ENCODE measurements at places on chromosomes 5 and 9.

- DNase-seq = no peak
These were observed 1203.4 kb upstream of the DMAC1 start for GRCh38 chr9:9002826-9003583.

- DNase-seq = no peak
These were observed 559.1 kb downstream of the CETN3 start for GRCh38 chr5:89850513-89850865.

GRCh38 chr5:139897342-139897741, 101.7 kb downstream of the PSD2 start:
- no peak for DNase-seq

- no peak for DNase-seq
These were observed 22.3 kb downstream of the PJA2 start for GRCh38 chr5:109387408-109387974.
